ENCODE measurements at places on chromosomes 7 and 10.

GRCh38 chr7:45977256-45977780 lies 56.2 kb upstream of the IGFBP3 start:
- no peak for DNase-seq

GRCh38 chr10:71247414-71247705 lies 35.0 kb downstream of the UNC5B start:
- no peak for DNase-seq

DNA sequence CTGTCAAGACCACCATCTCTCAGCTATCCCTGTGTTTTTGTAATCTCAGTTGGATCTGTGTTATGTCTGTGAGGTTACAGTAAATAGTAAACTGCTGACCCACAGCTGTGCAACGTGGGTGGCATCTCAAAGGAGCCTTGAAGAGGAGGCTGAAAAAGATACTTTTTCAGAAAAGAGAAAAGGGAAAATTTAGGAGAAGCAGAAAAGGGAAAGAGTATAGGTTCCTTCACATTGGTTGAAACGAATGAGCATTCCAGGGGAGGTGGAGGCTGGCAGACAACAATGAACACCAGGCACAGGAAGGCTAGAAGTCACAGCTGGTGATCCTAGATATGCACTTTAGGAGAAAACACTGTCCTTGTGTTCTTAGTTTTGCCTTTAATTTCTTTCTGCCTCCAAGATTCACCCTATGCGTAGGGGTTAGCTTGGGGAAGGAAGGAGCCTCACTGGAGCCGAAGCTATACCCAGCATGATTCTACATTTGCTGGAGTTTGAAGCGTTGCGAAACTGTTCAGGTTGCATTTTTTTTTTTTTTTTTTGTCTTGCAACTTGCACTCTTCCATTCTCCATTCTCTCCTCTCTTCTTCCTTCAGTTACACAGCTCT lies 18.3 kb downstream of the CPED1 start:
- peak; percentile 62 for DNase-seq

GRCh38 chr7:131057015-131057793 lies 270.5 kb upstream of the MKLN1 start:
- DNase-seq = peak; percentile 97

DNA sequence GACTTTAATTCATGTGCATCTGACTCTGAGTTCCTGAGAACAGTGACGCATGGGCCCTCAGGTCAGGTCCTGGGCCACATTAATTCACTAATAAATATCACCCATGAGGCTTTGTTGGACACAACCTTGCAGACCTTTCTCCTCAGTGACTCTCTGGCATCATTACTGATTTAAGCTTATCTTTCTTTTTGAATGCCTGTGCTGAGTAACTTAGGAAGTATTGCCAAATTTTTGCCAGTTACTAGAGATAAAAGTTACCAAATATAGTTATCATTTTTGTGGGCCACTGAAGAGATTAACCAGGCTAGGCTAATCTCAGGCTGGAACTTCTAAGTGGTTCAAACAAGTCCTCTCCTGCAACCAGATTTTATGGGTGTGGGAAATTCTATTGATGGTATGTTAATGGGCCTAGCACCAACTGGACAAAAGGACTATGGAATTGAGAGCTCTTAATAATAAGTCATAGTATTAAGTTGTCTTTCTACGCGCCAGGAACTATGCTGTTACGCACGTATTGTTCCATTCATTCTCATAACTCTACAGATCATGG lies 28.8 kb upstream of the PRTFDC1 start:
- DNase-seq = no peak

- DNase-seq = no peak
These were observed 353.7 kb upstream of the AKR1E2 start for GRCh38 chr10:4472190-4472904.

DNA sequence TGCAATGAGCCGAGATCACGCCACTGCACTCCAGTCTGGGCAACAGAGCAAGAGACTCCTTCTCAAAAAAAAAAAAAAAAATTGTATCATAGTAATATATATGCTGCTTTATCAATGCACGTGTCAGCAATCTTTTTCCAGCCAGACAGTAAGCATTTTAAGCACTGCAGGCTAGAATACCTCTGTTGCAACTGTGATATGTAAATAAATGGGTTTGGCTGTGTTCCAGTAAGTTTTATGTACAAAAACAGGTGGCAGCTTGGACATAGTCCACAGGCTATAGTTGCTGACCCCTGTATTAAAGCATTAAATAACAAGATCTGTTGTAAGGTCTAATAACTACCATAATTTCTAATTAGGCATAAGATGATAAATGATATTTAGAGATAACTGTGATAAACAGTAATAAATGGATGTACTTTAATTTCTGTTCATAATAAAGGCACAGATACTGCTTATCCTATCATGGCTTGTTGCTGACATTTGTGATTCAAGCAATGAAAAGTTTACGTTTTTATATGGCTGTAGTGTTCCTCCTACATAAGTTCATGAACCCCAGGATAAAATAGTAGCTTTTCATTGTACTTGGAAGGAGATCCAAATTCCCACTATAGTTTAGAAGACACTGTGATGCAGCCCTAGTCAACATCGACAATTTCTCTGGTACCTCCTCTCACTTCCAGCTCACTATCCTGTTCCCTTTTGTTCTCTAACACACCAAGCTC lies 161.4 kb downstream of the ELMO1 start:
- DNase-seq = peak; percentile 1

DNA sequence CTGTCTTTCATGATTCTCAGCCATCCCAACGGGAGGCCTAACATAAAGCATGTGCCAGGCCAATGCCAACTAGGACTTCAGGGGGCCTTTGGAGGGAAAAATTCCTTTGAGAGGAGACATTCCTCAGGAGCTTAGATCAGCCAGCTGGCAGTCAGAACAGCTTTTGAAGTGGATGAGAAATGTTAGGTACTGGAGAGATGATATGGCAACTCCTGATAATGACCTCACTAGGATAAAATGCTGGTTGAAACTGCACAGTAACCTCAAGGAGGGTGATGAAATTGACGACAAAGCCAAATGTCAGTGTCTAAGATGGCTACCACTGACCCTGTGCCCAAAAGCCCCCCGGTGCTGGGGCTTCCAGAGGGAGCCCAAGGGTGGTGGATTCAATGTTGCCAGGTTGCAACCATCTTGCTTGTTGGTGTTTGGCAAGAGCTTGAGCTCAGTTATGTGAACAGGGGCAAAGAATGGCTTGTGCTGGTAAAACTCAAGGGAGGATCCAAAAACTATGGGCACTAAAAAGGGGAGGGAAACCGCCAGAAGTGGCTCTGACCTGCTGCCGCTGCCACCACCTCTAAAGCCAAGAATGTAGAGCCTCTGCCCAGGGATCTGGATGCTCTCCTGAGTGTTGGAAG lies 121.2 kb downstream of the UBE2H start:
- DNase-seq = peak; percentile 95

DNA sequence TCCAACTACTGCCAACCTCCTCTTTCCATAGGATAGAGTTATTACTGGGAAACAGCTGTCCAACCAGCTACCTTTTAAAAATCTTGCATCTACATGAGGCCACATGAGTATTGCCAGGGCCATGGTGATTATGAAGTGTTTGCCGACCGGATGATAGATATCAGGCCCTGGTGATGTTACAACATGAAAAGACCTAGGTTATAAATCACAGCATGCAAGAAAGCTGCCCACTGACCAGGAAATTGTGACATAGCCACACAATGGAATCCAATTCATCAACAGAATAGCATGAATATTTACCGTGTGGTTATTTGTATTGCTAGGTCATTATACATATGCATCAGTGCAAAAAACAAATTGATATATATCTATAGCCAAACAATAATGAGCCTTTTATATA lies 517.0 kb downstream of the INHBA start:
- no peak for DNase-seq

DNA sequence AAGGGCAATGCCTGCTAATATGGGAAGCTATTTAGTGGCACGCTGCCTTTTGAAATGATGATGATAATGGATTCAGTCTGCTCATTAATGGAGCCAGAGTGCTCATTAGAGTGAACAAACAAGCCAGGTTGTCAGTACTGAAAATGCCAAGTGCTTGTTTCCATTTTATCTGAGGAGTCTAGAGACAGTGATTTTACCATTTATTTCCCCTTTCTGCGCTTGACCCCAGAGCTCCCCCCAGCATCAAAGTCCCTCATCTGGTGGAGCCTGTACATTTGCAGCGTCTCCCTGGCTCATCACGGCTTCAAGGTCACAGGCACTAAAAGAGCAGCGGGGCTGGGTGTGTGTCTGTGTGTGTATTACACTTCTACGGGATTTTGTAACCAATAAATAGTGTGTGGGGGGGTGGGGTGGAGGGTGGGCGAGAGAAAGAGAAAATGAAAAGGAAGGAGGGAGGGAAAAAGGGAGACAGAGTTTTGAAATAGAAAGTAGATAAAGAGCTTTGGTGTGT lies 553.8 kb downstream of the TFEC start:
- DNase-seq = no peak

DNA sequence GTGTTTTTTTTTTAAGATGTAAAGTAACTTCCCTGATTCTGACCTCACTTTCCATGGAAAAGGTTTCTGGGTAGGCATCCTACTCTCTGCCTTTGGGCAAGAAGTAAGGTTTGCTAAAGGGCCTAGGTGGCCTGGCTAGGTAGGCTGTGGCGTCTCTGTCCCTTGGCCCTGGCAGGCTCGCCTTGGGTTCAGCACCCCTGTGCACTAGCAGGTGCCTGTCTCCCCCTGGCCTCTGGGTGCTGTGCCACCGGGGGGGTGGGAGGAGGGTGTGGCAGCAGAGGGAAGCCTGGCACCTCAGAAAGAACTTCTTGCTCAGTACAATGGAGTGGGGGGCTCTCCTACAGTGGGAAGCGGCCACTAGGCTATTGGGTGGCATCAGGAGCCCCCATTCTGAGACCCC lies 14.0 kb downstream of the TECPR1 start:
- no peak for DNase-seq

GRCh38 chr10:76041551-76041950 lies 610.1 kb downstream of the LRMDA start:
- DNase-seq = no peak

GRCh38 chr7:2631946-2632732 lies at the start of gene TTYH3:
TTYH3 (plus strand) TSS chr7:2631986; CDS start chr7:2632156, 170 bp downstream.
- DNase-seq = no peak

DNA sequence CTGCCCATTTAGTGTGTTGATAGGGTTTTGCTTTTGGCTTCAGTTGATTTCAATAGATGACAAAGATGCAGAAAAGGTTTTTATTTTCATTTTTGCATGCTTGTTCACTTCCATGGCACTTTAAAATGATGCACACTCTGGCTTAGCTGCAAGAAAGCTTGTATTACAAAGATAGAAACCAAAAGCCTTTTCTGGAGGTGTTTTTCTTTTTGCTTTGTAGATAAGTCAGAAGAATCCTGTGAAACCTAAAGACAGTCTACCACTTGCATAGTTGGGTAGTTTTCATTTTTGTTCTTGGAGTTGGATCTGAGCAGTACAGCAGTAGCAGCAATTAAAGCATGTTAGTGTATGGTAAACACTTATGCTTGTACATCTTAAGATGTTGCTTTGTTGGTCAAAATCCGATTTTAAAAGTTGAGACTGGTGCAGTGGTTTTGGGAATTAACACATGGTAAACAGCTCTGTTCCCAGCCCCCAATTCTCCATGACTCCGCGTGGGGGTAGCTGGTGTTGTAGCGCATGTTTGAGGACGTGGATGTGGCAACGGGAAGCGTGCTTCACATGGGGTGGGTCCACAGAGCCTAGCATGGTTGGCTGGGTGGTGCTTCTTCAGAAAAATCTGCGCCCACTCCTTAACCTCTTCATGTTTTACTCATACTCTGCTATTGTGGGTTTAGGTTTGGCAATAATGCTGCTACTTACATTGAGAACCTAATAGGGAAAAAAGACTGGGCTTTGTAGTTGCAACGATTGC lies 19.8 kb downstream of the CCNY start:
- no peak for DNase-seq

DNA sequence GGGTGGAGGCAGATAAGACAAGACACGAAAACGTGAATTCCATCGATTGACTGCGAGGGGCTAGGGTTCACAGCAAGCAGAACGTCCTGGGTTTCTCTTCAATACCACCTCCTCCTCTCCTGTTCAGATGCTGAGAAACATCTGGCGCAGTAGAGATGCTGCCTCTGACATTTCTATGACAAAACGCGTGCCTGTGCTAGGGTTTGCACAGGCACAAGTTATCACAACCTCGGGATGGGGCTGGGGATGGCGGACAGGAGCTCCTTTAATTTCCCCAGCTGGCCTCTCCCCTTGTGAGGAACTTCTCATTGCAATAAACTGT lies 99.8 kb upstream of the SVIL start:
- DNase-seq = no peak

DNA sequence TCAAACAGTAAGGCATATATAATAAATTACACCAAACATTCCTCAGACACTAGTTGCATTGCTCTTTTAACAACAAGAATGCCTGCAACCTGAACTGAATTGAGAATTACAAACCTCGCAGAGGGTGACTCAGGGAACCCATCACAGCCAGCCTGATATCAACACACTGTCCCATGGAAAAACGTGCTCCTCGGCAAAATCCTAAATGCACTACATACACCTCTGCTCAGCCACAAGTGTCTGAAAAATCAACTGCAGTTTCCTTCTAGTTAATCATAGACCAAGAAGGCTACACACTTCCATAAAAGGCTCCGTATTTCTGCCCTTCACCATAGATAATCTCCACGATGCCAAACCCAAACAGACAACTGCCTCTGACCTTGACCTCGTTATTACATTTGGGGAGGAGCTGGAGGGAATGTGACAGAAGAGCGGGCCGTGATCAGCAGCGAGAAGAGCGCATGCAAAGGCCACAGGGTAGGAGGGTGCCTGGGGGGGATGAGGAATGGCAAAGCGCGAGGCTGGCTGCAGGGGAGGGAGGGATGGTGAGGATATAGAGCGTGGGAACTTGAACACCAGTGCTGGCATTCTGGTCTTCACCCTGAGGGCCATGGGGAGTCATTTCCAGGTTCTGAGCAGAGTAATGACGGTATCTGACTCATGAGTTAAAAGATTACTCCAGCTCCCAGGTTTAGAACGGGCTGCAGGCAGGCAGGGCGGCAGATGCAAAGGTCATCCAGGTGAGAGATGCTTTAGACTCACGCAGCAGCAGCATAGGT lies 201.9 kb upstream of the FRMD4A start:
- no peak for DNase-seq

- DNase-seq = peak; percentile 73
These were observed 143.0 kb downstream of the CUBN start for GRCh38 chr10:16986406-16987205.

GRCh38 chr7:47314728-47315607 lies 266.9 kb downstream of the TNS3 start:
- peak; percentile 71 for DNase-seq

DNA sequence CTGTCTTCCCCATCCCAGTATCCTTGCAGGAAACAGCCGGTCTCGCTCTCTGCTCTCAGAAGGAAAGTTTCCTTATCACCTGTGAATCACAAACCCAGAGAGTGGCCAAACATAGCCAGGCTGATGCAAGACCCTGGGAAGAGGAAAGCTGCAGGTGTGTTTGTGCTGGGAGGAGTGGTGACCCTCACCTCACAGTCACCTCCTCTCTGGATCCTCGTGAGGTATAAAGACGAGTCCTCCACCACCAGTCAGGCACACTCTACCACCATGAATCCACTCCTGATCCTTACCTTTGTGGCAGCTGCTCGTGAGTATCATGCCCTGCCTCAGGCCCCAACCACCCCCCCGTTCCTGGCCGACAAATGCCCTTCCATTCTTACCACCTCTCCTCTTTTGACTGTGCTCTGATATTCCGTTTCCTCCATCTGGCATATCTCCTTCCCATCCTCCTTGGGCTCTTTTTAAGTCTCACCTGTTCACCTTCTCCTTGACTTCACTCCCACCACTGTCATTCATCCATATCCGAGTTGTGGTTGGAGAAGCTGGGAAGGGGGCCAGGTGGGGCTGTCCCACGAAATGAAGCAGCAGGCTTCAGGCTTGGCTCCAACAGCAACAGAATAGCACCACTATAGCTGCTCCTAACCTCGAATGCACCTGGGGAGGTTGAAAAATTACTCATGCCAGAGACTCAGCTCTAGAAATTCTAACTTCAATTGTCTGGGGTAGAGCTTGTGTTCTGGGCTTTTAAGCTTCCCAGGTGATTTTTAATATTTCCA lies at the start of gene PRSS1:
PRSS1 (plus strand) TSS at position 255 of the 776 bp plus-strand sequence; CDS start at position 268, 13 bp downstream.
- no peak for DNase-seq

All from choroid plexus epithelial cell (primary cell).